ENCODE measurements at places on chromosomes 7 and 10.
A peak's percentile ranks its signal among the peaks of the same experiment; 100 is the strongest.

DNA sequence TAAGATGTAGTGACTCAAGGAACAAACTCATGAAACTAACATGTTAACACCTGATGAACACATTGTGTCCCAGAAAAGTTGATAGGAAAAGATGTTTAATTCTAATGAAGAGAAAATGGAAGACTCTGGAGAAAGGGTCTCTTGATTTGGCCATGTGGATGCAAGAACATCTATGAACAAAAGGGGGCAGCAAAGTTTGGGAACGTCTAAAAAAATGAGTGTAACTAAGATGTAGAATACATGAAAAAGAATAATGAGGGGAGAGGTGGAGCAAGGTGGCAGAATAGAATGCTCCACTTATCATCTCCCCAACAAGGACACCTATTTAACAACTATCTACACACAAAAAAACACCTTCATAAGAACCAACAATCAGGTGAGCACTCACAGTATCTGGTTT is 805.1 kb downstream of the TNS3 start:
- DNase-seq, result no peak

DNA sequence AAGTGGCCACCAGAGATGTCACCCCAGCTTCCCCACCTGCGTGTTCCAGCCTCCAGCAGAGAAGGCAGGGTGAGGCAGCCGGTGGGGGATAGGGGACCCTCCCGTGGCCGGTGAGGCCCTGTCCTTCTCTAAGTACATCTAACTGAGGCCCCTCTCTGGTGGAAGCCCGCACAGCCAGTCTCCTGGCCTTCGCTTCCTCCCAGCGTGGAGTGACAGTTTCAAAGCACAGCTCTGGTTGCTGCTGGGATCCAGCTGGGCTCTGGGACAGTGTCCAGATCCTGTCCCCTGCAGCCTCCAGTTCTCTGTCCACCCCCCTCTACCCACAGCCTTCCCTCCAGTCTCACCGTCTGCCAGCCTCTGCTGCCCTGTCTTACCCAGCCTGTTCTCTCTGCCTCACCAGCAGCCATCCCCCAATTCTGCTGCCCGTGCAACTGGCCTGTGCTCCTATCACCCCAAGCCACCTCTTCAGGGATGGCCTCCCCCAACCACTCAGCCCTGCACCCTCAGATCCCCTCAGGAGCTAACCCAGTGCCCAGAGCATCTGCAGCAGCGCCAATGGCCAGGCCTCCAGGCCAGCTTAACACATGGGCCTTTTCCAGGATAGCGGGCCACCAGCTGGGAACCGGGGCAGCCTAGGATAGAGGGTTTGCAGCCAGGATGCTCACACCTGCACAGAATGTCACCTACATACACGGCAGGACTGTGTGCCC is 16.3 kb upstream of the SH2B2 start:
- DNase-seq, result no peak

- DNase-seq, result no peak
These were observed 192.2 kb upstream of the RHOBTB1 start for GRCh38 chr10:61136139-61136538.

- DNase-seq, result no peak
These were observed 288.1 kb downstream of the PARD3 start for GRCh38 chr10:34526758-34527730.

GRCh38 chr7:107728276-107728675 is 15.7 kb upstream of the CBLL1 start:
- DNase-seq, result no peak

GRCh38 chr10:54441275-54441674 is 359.8 kb downstream of the PCDH15 start:
- DNase-seq, result no peak

DNA sequence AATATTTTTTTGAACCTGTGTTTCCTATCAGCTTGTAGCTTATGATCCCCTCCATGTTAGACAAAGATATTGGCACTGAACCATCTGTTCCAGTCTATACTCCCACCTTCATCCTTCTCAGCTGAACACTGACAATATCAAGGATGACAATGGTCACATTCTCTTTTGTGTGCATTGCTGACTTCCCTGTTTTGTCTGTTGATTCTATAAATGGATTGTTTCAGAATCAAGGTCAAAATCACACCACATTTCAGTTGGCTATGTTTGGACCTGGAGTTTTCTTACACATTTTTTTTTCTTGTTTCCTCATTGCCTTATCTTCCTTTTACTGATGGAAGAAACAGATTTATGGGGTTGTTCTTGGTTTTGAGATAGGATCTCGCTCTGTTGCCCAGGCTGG is 11.3 kb upstream of the SMURF1 start:
- no peak for DNase-seq

- no peak for DNase-seq
These were observed 9.5 kb upstream of the IDI2 start for GRCh38 chr10:1035201-1035600.

DNA sequence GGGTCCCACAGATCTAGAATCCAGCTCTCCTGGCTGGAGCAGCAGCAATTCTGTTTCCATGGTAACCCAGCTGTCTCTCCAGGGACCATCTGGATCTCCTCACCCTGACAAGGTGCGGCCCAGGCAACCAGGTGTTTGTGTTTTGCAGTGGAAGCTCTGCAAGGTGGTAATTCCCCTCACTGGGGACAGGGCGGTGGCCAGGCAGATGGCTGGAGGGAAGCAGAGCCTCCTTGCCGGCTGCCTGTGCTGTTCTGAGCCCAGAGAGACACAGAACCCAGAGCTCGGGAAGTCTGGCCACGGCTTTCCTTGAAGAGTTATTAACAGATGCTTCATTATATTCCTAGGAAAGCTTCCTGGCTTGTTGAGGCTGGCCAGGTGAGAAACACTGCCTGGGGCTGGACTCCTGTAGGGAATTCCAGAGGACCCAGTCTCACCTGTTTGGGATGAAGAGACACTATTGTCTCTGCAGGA is 118.2 kb upstream of the PPIF start:
- DNase-seq, result no peak

DNA sequence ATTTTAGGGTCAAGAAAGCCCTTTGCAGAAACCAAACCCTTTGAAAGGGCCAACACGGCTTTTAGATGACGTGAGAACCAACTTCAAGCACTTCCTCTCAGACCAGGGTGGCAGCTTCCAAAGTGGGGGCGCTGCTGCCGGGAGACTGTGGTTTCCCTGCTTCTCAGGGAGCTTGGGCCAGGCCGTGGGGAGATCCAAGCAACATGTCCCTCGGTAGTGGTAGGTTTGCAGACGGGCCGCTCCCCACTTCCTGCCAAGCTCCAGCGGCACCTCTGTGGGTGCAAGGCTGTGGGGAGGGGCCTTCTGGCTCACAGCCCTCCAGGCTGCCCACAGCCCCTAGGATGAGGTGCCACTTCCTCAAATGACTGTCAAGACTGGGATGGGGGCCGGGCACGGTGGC is 132.4 kb downstream of the FAM53B start:
- no peak for DNase-seq

DNA sequence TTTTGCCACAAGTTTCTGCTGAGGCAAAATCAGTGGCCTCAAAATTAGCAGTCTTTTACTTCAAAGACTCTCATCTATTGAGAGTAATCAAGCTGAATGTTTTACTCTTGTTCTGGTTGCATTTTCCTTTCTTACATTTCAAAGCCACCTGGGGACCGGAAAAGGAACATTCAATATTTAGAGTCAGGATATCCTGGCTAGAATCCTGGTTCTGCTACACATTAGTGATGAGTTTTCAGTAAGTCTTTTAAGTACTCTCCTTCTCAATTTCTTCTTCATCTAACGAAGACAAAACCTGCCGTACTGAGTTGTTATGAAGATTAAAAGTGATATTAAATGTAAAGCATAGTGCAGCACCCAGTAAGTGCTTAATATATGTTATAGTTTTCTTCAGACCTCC is 52.5 kb downstream of the LAMB4 start:
- no peak for DNase-seq

GRCh38 chr7:1748076-1748838 is 78.2 kb downstream of the ELFN1 start:
- DNase-seq, result no peak

DNA sequence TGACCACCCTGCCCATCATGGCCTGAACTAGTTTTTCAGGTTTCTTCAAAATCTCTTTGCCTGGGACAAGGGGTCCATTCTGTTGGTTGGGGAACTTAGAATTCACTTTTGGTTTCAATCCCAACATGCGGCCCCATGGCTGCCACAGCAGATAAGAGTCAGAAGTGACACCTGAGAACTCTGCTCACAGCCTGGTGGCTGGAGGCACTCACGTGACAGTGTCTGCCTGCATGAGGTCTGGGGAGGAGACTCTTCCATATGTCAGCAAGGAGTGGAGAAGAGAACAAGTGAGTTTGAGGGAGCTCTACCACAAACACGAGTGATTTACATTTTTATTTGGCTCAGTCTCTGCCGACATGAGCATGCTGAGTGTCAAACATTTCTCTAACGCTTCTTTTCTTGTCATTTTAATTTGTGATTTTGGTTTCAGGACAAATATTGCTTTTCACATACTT is 370.4 kb downstream of the TNS3 start:
- no peak for DNase-seq

GRCh38 chr7:82230811-82231581 is 212.6 kb downstream of the CACNA2D1 start:
- DNase-seq, result no peak

GRCh38 chr7:42453931-42454361 is 216.9 kb upstream of the GLI3 start:
- no peak for DNase-seq

DNA sequence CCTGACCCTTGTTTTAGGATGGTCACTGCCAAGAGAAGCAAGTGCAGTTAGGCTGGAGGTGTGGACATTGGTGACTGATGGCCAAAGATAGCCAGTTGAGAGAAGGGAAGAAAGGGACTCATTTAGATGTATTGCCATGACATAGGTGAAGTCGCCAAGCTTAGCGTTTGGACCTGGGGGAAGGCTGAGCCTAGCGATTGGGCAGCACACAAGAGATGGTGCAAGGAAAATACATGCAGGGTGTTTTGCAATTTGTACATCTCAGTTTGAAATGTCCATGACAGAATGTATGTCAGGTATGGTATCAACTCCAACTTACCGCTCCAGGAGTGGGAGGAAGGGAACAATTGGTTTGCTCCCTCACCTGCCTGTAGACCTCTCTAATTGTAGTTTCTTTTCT is 134.3 kb downstream of the MAPK8 start:
- DNase-seq, result no peak

GRCh38 chr7:95925971-95926370 is 153.6 kb downstream of the DYNC1I1 start:
- DNase-seq, result no peak

DNA sequence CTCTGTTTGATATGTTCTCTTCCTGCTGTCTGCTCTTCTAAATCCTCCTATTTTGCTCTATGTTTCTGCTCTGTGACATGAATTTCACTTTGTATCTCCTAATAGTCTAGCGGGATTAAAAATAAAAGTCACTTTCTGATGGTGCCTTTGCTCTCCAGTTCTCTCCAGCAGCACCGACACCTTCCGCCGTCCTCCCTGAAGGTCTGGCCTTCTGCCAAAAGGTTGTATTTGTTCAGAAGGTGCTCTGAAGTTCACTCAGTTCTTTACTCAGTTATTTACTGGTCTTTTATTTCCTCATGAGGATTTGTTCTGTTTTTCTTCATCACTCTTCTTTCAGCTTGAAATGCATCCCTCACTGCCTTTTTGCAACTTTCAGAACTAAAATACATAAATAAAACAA is 11.2 kb upstream of the EPHA1 start:
- DNase-seq, result no peak

- no peak for DNase-seq
These were observed 36.9 kb downstream of the ELFN1 start for GRCh38 chr7:1706721-1707613.

GRCh38 chr7:104008107-104008506 is 18.6 kb upstream of the RELN start:
- no peak for DNase-seq

DNA sequence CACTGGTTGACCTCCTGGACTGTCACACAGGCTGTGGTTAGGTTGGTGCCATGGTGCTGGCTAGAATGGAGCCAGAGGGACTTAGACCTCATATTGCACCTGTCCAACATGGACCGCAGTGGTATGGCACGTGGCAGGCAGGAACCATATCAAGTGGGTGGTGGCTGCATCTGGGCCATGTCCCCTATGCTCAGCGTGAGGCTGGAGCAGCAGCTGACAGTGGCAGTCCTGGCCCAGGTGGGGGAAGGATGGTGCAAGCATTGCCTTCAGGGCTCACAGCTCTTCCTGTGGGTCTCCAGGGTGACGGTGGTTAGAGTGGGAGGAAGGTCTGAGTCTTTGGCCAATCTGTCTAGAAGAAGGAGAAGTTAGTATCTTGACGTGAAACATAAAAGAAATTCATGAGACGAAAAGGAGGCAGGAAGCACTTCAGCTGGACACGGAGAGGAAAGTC is 54.5 kb upstream of the PFKFB3 start:
- no peak for DNase-seq

- DNase-seq, result no peak
These were observed 13.2 kb upstream of the UTF1 start for GRCh38 chr10:133216776-133217175.

DNA sequence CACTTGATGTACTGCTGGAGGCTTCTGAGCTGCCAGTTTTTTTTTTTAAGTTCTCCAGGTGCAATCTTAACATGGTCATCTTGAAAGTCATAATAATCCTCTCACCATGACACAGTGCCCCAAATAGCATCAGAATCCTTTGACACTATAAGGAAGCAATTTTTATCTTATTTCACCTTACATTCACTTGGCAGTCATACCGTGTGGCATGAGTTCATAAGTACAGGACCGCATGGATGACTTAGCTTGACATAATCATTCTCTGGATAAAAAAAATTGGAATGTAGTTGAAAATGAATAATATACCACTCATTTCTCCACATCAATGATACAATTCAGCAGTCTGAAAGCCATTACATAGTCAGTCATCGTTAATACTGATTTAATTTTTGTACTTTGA is 25.6 kb upstream of the TMEM196 start:
- DNase-seq, result no peak

- DNase-seq, result no peak
These were observed 77.9 kb downstream of the GLI3 start for GRCh38 chr7:42159130-42159529.

- DNase-seq, result no peak
These were observed 312.6 kb downstream of the FGFR2 start for GRCh38 chr10:121285406-121286196.

GRCh38 chr10:88390041-88390440 is 193.1 kb downstream of the RNLS start:
- no peak for DNase-seq

GRCh38 chr7:106568680-106569499 is 92.1 kb downstream of the CCDC71L start:
- peak; percentile 14 for DNase-seq

DNA sequence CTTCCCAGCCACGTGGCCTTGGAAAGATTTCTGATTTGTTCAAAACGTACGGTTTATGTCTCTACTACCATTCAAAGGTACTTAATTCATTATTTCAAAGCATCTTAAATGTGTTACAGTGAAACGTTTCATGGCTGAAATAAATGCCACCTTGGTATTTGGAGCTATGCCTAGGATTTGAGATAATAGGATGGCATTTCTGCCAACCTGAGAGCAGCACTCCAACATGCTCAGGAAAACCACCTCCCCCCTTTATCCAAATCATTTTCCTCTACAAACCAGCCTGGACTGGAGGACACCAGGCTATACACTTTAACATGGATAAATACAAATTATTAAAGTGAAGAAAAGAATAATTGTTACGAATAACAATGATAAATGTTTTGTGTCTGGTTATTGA is 260.9 kb downstream of the ZMYND11 start:
- no peak for DNase-seq

Measured in NCI-H774 (cell line).